ENCODE measurements at places on chromosomes 6 and 20. TPM values are rescaled to one million over a fixed set of nuclear protein-coding genes. Genes with fewer than 3 reads are reported as not detected.

CCN6 gene
- total RNA-seq, result not detected

GNRH2 gene
- not detected for total RNA-seq

SYTL3 gene
- 0.58 TPM for total RNA-seq

RNF114 gene
- total RNA-seq, result 76.5 TPM

SAMD3 gene
- 2.8 TPM for total RNA-seq

GHRH gene
- total RNA-seq, result not detected

FAM229B gene
- 9.9 TPM for total RNA-seq

SH3BGRL2 gene
- total RNA-seq, result 2.6 TPM

MDFI gene
- total RNA-seq, result 30.8 TPM

ZBTB12 gene
- 2.6 TPM for total RNA-seq

C20orf144 gene
- not detected for total RNA-seq

LY86 gene
- not detected for total RNA-seq

FOXA2 gene
- not detected for total RNA-seq

MBOAT1 gene
- 2.0 TPM for total RNA-seq

PLA2G7 gene
- total RNA-seq, result not detected

All from pericardium fibroblast (primary cell).